ENCODE measurements at places on chromosomes 16 and 17. TPM values are rescaled to one million over a fixed set of nuclear protein-coding genes. Genes with fewer than 3 reads are reported as not detected.

- no peak for DNase-seq
Observed at GRCh38 chr16:89197633-89198416, 2.5 kb downstream of the SLC22A31 start.

TP53TG3C gene
- total RNA-seq, result not detected

FAM234A gene
- 72.3 TPM for total RNA-seq

GRCh38 chr17:49387498-49388289, 25.6 kb upstream of the ZNF652 start:
- DNase-seq, result no peak

GRCh38 chr16:84138824-84139627, 6.0 kb downstream of the HSDL1 start:
- no peak for DNase-seq

RAC3 gene
- total RNA-seq, result 24.0 TPM

IRX3 gene
- 30.5 TPM for total RNA-seq

GRCh38 chr16:64174327-64174726, 947.5 kb downstream of the CDH11 start:
- DNase-seq, result no peak

KRT39 gene
- 0.15 TPM for total RNA-seq

- DNase-seq, result no peak
Observed at GRCh38 chr17:82217530-82218204, 5.0 kb upstream of the CCDC57 start.

SOST gene
- total RNA-seq, result 29.6 TPM

DNA sequence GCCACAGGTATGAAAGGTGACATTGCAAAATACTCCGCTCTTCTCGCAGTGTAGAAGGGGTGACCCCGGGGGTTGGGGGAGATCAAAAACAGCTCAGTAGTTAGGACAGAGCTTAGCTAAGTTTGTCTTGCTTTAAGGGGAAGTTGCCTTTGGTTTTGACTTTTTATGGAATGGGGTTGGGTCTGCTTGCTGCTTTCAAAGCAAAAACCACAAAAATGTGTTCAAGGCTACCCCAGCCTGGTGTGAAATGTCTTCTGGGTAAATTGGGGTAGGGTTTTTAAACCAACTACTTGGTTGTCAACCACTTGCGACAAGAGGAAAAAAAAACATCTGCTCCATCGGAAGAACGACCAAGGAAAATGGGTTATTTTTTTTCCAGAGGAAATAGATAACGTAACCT, 6.2 kb downstream of the FUS start:
- DNase-seq, result no peak

DNA sequence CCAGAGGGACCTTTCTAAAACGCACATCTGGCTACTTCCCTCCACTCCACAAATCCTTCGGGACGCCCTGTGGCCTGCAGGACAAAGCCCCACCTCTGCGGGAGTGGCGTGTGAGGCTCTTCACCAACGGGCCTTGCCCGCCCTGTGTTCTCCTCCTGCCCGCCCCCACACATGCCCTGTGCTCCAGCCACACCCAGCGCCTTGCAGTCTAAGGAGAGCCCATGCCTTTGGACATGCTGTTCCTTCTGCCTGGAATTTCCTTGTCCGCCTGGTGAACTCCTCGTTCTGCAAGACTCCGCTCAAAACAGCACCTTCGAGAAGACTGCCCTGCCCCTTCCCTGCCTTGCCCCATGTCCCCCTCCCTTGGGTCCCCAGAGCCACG, 7.4 kb downstream of the ELOB start:
- no peak for DNase-seq

DNA sequence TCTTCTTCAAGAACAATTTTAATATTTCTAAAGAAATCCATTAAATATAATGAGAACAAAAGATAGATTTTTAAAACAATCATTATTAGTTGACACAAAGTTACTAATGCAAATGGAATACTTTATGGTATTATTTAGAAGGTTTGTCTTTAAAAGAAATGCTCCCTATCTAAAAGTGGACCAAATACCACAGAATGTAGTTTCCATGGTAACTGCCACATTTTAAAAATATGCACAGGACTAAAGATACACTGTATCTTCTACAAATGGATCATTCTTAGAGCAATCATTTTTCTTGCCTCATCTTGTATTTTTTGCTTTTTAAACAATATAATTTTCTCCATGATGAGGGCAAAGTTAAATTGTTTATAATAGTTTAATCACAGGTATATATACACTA, 296.0 kb downstream of the CEP112 start:
- DNase-seq, result no peak

SPATA22 gene
- total RNA-seq, result not detected

GRCh38 chr17:3722716-3723115, 987 bp upstream of the HASPIN start:
- no peak for DNase-seq

DNA sequence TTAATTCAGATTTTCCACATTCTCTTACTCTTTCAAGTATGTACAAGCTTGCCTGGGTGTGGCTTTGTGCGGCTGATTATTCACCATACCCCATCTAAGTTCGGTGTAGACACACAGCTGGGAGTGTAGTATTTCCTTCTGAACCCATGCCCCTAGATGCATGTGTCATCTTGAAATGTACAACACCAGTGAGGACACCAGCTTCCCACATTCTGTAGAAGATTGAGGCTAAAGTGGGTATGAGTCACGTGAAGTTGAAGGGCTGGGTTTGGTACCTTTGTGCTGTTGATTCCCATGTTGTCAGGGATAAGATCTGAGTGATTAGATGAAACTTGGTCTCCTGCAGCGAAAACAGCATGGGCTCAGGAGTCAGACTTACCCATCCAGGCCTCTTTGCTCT, 14.6 kb upstream of the DHX8 start:
- DNase-seq, result no peak

- DNase-seq, result no peak
Observed at GRCh38 chr16:89335803-89336485, 118.4 kb downstream of the ZNF778 start.

DNA sequence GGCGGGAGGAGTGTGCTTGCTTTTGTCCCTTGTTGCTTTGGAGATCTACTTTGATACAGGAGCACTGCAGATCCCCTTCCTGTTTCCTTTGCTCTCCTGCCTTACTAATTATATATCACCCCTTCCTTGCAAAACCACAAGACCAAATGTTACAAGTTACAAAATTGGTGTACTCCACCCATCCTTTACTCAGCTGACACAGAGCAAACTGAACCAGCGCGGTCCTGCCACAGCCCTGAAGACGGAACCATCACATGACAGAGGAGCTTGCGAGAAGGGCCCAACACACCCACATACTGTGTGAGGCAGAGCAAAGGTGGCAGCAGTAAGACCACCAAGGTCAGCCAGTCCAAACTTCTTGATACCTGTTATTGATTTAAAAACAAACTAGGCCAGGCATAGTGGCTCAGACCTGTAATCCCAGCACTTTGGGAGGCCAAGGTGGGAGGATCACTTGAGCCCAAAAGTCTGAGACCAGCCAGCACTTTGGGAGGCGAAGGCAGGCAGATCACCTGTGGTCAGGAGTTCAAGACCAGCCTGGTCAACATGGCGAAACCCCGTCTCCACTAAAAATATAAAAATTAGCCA, 33.2 kb downstream of the CYTH1 start:
- no peak for DNase-seq

DNA sequence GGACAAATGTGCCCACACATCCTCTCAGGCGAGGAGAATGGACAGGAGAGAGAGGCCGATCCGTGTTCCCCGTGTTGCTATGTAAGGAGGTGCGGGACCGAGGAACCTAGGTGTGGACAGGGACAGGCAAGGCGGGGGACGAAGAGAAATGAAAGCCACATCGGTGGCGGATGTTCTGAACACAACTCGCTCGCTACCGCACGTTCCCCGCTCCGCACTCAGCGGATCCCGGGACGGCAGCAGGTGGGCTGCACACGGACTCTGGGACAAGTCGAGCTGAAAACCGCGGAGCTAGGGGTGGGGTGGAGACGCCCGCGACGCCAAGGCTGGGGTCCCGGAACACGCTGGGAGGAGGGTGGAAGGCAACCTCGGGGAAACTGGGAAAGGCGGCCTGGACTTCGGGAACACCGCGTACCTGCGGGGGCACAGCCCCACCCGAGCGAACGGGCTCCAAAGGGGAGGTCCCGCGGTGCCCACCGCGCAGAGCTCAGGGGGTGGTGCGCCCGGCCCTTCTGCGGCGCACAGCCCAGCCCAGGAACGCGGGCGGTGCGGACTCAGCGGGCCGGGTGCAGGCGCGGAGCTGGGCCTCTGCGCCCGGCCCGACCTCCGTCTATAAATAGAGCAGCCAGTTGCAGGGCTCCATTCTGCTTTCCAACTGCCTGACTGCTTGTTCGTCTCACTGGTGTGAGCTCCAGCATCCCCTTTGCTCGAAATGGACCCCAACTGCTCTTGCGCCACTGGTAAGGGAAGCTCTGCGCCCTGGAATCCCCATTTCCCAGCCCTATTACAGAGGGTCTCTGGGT, at the start of gene MT1E:
Gene MT1E, plus strand, starts transcription at position 642 of the 803 bp plus-strand sequence. Its CDS starts 71 bp downstream, at position 713.
- no peak for DNase-seq

NETO2 gene
- 20.0 TPM for total RNA-seq

KRT33B gene
- total RNA-seq, result not detected

DNA sequence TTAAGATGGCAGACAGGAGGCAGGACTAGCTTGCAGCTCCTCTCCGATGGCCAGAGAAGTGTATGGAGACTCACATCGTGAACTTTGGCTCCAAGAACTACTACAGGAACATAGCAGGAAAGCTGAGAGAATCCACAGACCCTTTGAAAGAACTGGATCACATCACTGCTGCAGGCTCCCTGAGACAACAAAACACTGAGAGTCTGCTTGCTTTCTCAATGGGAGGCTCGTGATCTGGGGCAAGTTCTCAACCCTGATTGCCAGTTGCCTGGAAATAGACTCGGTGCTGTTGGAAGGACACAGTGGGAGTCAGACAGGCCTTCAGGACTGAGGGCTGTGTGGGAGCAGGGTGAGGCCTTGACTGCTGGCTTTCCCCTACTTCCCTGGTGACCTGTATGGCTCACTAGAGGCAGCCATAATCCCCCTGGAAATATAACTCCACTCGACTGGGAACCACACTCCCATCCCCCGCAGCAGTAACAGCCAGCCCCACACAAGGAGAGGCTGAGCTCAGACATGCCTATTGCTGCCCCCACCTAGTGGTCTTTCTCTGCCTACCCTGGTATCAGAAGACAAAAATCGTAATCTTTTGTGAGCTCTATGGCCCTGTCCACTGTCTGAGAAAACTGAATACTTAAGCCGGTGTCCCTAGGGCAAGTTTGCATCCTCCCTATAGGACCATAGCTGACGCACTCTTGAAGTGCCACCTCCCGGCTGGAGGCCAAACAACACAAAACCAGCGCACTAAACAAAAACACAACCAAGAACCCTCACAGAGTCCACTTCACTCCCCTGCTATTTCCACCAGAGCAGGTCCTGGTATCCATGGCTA, 238.4 kb downstream of the CEP112 start:
- DNase-seq, result no peak

DNA sequence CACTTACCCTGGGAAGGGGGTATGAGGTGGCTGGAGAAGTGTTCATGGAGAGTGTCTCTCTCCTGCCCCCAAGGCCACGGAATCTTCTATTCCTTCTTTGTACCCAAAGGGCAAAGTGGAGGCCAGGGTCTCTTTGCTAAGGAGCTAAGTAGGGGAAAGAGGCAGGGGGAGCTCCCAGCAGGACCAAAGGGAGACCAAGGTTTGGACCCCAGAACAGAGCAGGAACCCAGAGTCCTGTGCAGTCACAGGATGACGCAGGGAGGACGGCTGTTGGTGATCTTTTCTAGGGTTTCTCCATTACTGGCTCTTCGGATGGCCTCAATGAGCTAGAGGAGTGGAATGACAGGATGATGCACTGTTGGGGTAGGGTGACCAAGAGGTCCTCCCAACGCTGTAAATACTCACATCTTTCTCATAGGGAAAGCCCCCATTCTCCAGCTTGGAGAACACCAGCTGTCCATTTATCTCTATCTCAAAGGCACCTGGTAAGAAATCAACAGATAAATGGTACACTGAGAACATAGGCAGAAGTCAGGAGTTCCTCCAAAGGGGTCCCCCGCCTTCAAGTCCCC, 966 bp downstream of the MIEN1 start:
- DNase-seq, result no peak

ST3GAL2 gene
- 87.0 TPM for total RNA-seq

ZSCAN10 gene
- 50.7 TPM for total RNA-seq

Measured in endothelial cell (in vitro differentiated cells).